ENCODE measurements at places on chromosomes 5 and 9.

GRCh38 chr5:123785162-123786071, 273.4 kb downstream of the CSNK1G3 start:
- no peak for DNase-seq

- no peak for DNase-seq
Measured at GRCh38 chr5:88889189-88890069, 6.4 kb upstream of the MEF2C start.

DNA sequence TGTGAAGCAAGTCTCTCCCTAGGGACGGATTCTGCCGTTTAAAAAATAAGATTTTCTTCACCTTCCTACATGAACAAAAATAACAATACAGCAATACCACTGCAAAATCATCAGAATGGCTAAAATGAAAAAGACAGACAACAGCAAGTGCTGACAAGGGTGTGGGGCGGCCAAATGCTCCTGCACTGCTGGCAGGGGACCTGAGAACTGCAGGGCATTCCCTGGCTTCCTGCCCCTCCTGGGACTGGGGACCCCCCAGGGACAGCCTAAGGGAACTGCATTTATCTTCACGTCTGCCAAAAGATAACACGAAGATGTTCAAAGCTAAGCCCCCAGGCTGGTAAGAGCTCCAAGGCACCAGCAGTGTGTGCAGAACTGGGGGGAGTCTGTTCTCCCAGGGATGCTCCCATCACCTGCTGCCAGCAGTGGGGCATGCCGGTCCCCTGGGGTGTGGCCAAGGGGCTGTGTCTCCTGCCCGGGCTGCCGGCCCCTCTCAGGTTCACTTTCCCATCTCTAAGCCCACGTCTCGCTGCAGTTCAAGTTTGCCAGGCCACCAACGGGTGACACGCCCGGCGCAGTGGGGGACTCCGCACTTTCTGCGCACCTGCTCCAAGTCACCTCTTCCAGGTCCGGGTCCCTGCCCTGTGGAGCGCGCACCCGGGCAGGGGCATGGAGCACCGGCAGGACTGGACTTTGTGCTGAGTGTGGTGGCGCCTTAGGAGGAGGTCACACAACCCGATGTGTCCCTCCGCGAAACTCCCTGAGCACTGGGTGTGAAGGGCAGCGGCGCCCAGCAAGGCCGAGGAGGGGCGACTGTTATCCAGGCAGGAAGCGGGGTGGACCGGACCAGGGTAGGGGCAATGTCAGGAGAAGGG, 4.5 kb upstream of the EGFL7 start:
- no peak for DNase-seq

- no peak for DNase-seq
Measured at GRCh38 chr9:136507221-136507991, 24.6 kb upstream of the SEC16A start.

GRCh38 chr5:154447089-154447725, 1.4 kb downstream of the SAP30L start:
- no peak for DNase-seq

- DNase-seq = no peak
Measured at GRCh38 chr9:8961186-8961851, 1161.7 kb upstream of the DMAC1 start.

GRCh38 chr9:135275571-135276289, 188.3 kb downstream of the OLFM1 start:
- DNase-seq = no peak

GRCh38 chr5:158802941-158803341, 296.8 kb downstream of the EBF1 start:
- DNase-seq = no peak

- DNase-seq = no peak
Measured at GRCh38 chr9:125655066-125655633, 51.9 kb downstream of the MAPKAP1 start.

- no peak for DNase-seq
Measured at GRCh38 chr5:163910226-163910625, 404.8 kb downstream of the MAT2B start.

GRCh38 chr5:108421713-108422112, 39.8 kb upstream of the FBXL17 start:
- no peak for DNase-seq

GRCh38 chr9:4021621-4022213, 278.2 kb downstream of the GLIS3 start:
- DNase-seq = no peak

- no peak for DNase-seq
Measured at GRCh38 chr9:70049236-70049635, 5.6 kb downstream of the MAMDC2 start.

DNA sequence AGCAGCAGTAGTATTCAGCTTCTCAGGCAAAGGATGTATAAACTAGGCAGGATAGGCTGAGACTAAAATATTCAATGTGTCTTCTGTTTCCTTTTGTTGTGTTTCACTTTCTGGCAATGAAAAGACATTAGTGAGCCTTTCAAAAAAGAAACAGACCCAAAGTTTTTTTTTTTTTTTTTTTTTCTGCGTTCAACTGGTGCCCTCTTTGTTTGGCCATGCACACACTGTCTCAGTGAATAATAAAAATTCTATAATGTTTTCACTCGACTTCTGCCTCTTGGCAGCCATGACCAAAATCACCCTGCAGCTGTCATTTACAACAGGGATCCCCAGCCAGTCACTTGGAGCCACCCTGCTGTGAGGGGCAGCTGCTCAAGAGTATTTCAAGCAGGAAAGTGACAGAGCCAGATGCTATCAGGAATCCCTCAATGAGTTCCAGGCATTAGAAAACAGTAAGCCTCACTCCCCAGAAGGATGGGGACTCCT, 44.0 kb upstream of the MAN2A1 start:
- DNase-seq = no peak

DNA sequence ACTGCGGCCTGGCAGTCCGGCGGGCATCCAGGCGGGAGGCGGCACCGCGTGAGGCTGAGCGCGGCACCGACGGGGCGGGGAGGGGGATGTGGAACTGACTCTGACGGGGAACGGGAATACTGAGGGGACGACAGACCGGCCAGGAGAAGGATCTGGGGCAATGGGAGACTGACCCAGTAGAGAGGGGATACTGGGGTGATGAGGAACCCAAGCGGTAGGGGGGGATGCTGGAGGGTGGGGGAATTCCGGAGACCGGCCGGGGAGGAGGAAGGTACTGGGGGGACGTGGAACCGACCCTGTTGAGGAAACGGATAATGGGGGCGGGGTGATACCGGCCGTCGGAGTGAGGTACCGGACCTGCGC, 423 bp downstream of the IPPK start:
- DNase-seq = peak; percentile 18

DNA sequence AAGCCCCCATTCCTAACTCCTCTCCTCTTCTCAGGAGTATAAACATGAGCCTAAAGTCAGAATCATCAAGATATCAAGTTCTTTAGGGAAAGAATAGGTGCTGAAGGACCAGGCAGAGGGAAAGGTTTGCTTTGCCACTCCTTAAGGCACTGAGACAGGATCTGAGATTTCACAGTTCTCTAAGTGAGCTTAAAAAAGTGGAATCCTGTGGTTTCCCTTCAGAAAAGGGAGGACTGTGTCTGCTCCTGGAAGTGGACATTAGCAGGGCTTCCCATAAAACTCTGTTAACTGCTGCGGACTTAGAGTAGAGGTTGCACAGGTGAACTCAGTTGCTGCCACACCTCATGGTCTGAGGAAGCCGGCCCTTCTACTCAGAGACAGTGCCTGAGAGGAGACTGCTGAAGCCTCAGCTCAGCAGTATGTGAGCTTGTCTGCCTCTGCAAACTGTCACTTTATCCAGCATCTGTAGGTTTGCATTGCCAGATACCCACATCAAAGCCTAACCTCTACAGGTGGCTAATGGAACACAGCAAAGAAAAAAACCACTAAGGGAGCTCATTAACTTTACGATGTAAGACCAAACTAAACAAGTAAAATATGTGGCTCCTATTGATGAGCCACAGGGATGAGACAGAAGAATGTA, 42.9 kb downstream of the RIC1 start:
- no peak for DNase-seq

GRCh38 chr9:130942084-130942483, 3.0 kb upstream of the FIBCD1 start:
- DNase-seq = no peak

DNA sequence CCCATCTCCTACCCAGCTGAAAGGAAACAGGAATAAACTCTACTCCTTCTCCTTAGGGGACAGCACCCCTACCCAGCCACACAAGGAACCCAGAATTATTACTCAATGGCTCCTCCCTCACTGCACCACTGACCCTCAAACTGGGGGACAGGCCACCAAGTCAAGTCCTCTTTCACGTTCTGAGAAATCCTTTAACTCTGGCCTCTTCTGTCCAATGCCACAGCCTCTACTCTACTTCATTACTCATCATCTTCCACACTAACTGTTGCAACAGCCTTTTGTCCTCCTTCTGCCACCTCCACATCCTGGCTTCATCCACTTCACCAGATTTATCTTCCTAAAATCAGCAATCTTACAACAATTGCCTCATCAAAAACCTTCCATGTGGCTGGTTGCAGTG, 6.8 kb downstream of the TTC39B start:
- DNase-seq = no peak

GRCh38 chr5:5278201-5278814, 138.2 kb downstream of the ADAMTS16 start:
- DNase-seq = no peak

DNA sequence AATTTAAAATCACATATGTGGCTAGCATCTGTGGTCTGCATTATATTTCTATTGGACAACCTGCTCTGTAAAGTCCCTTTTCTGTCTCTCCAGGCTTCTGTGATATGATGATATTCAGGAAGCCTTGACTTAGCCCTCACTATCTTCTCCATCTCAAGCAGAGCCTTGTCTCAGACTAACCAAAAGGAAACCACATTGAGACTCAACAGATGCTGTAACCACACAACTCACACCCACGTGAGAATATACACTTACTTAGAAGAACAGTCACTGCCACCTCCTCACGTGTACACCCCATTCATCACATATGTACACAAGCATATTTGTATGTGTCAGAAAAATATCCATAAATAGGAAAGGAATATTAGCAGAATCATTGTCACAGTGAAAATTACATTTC, 33.6 kb downstream of the HTR4 start:
- DNase-seq = no peak

- no peak for DNase-seq
Measured at GRCh38 chr5:131282235-131282634, 18.4 kb downstream of the CDC42SE2 start.

- no peak for DNase-seq
Measured at GRCh38 chr5:9370256-9370655, 175.6 kb downstream of the SEMA5A start.

- peak; percentile 64 for DNase-seq
Measured at GRCh38 chr5:56270568-56271392, 37.6 kb upstream of the ANKRD55 start.

GRCh38 chr5:113213551-113214425, 221.0 kb downstream of the TSSK1B start:
- DNase-seq = no peak

DNA sequence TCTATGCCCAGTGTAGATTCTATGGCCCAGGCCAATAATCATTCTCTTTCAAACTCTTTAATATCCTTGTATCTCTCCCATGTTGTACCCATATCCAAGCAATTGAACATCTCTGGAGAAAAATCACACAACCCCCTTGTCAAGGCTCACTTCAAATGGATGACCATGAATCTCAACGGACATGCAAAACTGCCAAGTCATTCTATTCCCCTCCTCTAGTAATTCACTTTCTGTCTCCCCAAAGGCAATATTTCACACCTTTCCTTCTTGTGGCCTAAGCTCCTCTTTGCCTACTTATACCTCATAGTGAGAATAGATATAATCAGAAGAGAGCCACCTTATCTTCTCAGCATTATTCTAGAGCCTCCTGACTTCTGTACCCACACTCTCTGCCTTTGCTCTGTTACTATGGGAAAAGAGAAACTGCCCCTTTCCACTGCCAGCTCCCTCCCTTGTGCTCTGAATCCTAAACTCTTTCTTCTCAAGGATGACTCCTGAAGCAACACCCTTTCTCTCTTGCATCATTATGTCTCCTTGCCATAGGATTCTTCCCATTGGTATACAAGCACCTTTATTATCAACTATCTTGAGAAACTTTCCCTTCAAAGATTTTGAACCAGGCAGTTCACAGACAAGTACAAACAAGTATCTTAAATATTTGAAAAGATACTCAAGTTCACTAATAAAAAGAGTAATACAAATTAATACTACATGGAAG, 66.1 kb downstream of the RPS23 start:
- no peak for DNase-seq

GRCh38 chr5:61160497-61160896, 1.8 kb downstream of the SMIM15 start:
- DNase-seq = no peak

- DNase-seq = no peak
Measured at GRCh38 chr5:136079195-136079985, 50.6 kb downstream of the TGFBI start.

DNA sequence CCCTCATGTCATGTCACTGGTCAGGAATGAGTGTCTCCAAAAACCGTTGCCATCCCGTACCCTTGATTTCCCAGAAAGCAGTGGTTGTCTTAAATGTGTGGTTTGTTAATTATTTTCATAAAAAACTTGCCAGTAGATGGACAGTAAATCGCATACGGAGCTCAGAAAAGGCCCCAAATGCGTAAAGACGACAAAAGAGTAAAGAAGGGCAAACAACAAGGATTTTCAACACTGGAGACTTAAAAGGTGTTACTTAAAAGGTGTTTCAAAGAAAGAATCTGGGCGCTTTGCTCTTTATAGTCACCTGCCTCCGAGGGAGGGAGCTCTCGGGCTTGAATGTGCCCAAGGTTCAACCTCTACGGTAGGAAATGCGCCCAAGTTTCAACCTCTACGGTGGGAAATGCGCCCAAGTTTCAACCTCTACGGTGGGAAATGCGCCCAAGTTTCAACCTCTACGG, 734 bp downstream of the KIF27 start:
- peak; percentile 25 for DNase-seq

- no peak for DNase-seq
Measured at GRCh38 chr5:97915106-97915505, 732.1 kb upstream of the RIOK2 start.

Data from stimulated activated CD4-positive, alpha-beta T cell treated with anti-CD3 and anti-CD28 coated beads, TNF-alpha, amount 100 ng/mL, for 4 hours (primary cell).